ENCODE measurements at places on chromosomes 3 and 15.

DNA sequence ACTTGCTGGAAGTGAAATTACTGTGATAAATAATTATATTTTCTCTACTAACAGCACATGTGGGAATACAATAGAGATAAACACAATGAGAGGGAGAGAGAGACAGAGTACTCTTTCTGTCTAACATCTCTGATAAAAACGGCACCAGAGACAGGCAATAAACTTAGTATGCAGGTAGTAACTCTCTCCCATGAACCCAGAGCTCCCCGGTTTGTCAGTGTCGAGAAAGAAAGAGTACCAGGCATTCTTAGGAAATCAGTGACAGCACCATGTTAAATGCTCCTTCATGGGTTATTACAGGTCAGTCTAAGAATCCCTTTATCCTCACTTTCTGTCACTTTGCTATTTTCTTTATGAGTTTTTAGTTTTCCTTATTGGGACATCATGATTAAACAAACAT is 110.7 kb upstream of the EPHA3 start:
- no peak overlapping the region for H3K4me3 ChIP-seq
- no peaks in the 10 kb centered on the region for H3K4me1 ChIP-seq
- no peak for DNase-seq
- H3K36me3 ChIP-seq, result no peaks in the 10 kb centered on the region
- no peak overlapping the region for H3K27ac ChIP-seq

GRCh38 chr3:171255236-171255806 is 204.9 kb downstream of the TNIK start:
- H3K4me1 ChIP-seq, result peaks cover 49% of the 10 kb centered on the region
- H3K27me3 ChIP-seq, result no peaks in the 10 kb centered on the region
- no peaks in the 10 kb centered on the region for H3K36me3 ChIP-seq
- DNase-seq, result no peak
- no peak overlapping the region for H3K4me3 ChIP-seq
- no peak overlapping the region for H3K27ac ChIP-seq

- H3K27ac ChIP-seq, result no peak overlapping the region
- H3K4me1 ChIP-seq, result no peaks in the 10 kb centered on the region
- DNase-seq, result no peak
- H3K4me3 ChIP-seq, result no peak overlapping the region
- H3K27me3 ChIP-seq, result no peaks in the 10 kb centered on the region
These were observed 556.4 kb upstream of the CCDC54 start for GRCh38 chr3:106820726-106821362.

GRCh38 chr15:60318216-60318867 is 79.4 kb downstream of the ANXA2 start:
- no peaks in the 10 kb centered on the region for H3K27me3 ChIP-seq
- DNase-seq, result no peak
- H3K36me3 ChIP-seq, result no peaks in the 10 kb centered on the region
- H3K27ac ChIP-seq, result no peak overlapping the region
- no peaks in the 10 kb centered on the region for H3K4me1 ChIP-seq

GRCh38 chr15:81061490-81062253 is 60.9 kb downstream of the TLNRD1 start:
- DNase-seq, result no peak
- no peaks in the 10 kb centered on the region for H3K36me3 ChIP-seq
- no peak overlapping the region for H3K4me3 ChIP-seq
- no peak overlapping the region for H3K27ac ChIP-seq

DNA sequence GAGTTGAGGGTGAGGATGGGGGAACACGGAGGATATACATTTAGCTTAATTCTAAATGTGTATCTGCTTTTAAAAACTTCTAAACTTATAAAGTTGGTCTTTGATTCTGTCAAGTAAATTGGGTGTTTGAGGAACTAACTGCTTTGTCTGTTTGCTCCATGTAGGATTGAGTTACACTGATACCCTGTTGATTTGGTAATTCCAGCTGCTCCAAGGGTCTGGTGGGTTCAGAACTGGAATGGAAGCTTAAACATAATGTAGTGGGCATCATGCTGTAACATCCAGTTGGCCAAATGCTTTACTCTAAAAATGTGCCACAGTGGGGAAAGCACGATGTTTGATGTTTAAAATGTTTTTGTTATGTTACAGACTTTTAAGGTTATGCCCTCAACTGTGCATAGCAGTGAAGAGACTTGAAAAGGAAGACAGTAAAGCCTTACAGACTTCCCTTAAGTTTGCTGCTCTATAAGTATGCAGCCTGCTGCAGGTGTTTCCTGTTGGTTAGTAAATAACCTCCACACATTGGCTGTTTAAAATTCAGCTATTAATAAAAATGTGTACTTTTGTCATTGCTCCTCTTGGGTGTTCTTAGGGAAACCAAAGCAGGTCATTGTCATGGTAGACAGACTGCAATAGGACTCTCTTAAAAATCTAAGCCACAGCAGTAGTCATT is 5.9 kb upstream of the EDEM1 start:
- no peaks in the 10 kb centered on the region for H3K4me1 ChIP-seq
- H3K4me3 ChIP-seq, result no peak overlapping the region
- no peaks in the 10 kb centered on the region for H3K36me3 ChIP-seq
- DNase-seq, result no peak
- no peaks in the 10 kb centered on the region for H3K27me3 ChIP-seq
- no peak overlapping the region for H3K27ac ChIP-seq

DNA sequence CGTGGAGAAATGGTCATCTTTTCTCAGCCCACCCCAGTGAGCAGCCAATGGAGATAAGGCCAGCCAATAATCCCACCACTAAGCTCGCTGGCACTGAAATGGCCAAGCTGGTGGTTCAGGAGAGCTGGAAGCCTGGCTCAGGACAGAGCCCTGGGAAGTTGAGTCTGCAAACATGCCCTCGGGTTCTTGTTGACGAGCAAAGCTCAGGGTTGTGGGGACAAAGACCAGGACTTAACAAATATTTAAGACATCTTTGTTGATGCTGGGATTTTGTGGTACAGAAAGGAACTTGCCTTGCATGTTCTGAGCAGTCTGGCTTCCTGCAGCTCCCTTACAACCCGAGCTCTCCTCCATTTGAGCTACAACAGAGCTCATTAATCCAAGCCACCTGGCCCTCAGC is 4.4 kb downstream of the FAH start:
- H3K4me1 ChIP-seq, result peaks cover 45% of the 10 kb centered on the region
- no peak for DNase-seq
- no peaks in the 10 kb centered on the region for H3K27me3 ChIP-seq
- no peak overlapping the region for H3K27ac ChIP-seq

DNA sequence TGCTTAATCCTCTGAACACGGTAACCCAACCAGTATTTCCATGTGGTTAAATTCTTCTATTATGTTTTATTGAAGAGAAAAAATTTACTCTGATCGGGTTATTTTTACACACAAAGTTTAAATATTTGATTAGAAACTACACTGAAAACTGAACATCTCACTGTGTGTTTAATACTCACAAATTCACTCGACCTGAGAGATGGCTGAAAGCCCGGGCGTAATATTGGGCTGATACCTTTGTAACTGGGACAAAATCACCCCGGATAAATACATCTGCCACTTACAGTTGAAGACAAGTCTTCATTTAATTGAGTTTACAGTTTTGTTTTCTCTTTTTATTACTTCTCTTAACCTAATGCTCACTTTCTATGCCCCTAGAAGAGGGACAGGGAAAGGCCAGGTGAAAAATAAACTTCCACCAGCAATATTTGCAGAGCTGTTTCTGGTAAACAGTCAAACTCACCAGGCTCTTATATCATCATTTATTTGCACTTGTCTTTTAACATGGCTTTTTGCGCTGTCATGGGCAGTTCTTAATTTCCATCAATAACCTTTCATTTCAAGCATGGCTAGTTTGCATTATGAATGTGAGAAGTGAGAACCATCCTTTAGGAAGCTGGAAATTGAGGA is 145.6 kb upstream of the TMCO5A start:
- H3K36me3 ChIP-seq, result no peaks in the 10 kb centered on the region
- H3K27ac ChIP-seq, result no peak overlapping the region
- H3K4me1 ChIP-seq, result peaks cover 8% of the 10 kb centered on the region
- DNase-seq, result no peak

DNA sequence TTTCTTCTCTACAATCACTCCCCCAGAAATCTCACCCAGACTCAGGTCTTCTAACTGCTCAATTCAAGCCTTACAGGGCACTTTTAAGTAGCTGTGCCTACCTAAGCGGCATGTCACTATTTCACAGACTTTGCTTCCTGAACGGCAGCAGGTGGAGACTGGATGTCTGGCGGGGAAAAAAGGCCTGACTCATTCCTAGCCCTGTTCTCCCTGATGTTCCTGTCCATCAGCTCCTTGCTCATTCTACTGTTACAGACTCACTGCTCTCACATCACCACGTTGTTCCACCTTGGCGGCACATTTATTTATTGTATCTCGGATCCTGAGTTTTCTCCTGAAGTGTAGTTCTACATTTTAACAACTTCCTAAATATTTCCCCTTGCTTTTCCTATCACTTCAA is 52.6 kb upstream of the ATP11B start:
- peaks cover 51% of the 10 kb centered on the region for H3K4me1 ChIP-seq
- peak; percentile 96 for DNase-seq
- H3K36me3 ChIP-seq, result no peaks in the 10 kb centered on the region
- peak overlapping the region; percentile 47 for H3K4me3 ChIP-seq

- DNase-seq, result no peak
- no peaks in the 10 kb centered on the region for H3K27me3 ChIP-seq
- no peak overlapping the region for H3K4me3 ChIP-seq
- H3K27ac ChIP-seq, result no peak overlapping the region
- H3K4me1 ChIP-seq, result peaks cover 36% of the 10 kb centered on the region
- H3K36me3 ChIP-seq, result no peaks in the 10 kb centered on the region
These were observed 21.8 kb downstream of the PCOLCE2 start for GRCh38 chr3:142866841-142867631.

DNA sequence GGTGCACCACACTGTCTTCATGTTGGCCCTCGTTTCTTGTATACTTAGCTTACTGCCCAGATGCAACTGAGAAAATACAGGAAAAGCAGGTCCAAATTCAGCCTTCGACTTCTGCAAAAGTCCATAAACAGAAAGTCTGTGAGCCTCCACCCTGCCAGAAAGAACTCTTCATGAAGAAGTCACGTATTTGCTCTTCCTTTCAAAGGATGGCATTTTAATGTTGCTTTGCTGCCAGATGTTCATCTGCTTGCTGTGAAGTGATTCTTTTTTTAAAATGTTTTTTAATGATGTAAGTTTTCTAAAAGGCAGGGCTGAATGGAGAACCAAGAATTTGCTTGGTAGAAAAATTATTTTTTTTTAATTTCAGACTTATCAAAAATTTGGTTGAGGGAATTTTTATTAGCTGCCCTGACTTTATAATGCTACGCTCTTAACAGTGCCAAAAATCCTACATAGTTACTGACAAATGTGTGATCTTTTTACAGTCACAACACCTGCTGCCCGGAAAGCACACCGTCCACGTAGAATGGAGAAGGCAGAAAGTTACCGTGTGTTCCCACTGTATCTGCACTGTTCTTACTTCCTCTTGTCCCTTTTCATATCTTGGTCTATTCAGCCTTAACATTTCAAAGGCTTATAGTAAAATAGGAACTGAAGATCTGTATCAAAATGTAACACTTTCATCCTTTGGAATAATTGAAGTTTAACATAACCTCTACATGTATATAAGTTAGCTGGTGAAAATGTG is 136.3 kb downstream of the LRRC28 start:
- H3K36me3 ChIP-seq, result no peaks in the 10 kb centered on the region
- DNase-seq, result no peak
- H3K27ac ChIP-seq, result no peak overlapping the region
- H3K4me3 ChIP-seq, result no peak overlapping the region
- no peaks in the 10 kb centered on the region for H3K27me3 ChIP-seq
- peaks cover 15% of the 10 kb centered on the region for H3K4me1 ChIP-seq

- H3K4me3 ChIP-seq, result no peak overlapping the region
- no peak overlapping the region for H3K27ac ChIP-seq
- no peaks in the 10 kb centered on the region for H3K27me3 ChIP-seq
- H3K4me1 ChIP-seq, result 0 out of 2 replicates have a peak, but pooled peaks cover 3% of the 10 kb centered on the region
- H3K36me3 ChIP-seq, result no peaks in the 10 kb centered on the region
These were observed 2.4 kb upstream of the REC114 start for GRCh38 chr15:73440571-73440970.

DNA sequence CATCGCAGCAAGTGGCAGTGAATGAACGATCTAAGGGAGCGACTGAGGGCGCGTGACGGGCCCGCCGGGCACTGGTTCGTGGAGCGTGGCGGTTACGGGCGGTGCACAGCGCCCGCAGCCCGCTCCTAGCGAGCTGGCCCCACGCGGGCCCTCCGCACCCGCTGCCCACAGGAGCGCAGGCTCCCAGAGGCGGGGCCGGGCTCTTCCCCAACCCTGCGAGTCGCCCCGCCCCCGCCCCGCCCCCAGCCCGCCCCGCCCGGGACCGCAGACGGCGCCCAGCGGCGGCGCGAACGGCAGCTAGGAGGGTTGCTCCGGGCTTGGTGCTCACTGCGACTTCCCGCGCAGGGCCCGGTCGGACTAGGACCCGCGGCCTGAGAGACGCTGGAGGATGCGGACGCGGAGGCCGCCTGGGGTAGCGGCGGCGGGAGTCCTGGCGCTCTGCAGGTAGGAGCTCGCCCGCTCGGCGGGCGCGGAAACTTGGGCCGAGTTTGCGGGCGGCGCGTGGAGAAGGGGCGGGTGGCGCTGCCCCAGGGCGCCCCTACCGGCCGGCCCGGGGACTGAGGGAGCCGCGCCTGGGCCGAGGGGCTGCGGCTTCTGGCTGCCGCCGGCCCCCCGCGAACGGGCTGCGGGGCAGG is at the start of gene C15orf39:
Gene C15orf39, plus strand, starts transcription at position 267 of the 635 bp plus-strand sequence. CDS start 4,167 bp downstream, outside the sequence.
- peak within 1 kb of the TSS; percentile 97 for H3K27ac ChIP-seq
- H3K4me1 ChIP-seq, result peaks cover 43% of the 10 kb centered on the region

DNA sequence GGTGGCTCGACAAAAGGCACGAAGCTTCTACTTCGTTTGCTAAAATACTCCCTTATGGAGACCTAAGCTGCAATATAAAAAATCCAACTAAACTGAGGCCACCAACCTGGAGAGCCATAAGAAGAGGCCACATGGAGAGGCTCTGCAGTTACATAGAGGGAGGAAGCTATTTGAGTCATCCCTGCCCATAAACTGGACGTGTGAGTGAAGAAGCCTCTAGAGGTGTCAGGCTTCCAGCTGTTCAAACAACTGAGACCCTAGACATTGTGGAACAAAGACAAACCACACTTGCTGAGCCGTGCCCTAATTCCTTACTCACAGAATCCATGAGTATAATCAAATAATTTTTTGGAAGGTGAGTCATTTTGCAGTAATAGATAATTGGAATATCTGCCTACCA is 50.2 kb upstream of the GMNC start:
- no peak for DNase-seq
- H3K4me3 ChIP-seq, result no peak overlapping the region
- no peaks in the 10 kb centered on the region for H3K27me3 ChIP-seq
- no peaks in the 10 kb centered on the region for H3K4me1 ChIP-seq
- no peaks in the 10 kb centered on the region for H3K36me3 ChIP-seq
- H3K27ac ChIP-seq, result no peak overlapping the region

- H3K4me1 ChIP-seq, result no peaks in the 10 kb centered on the region
- DNase-seq, result no peak
- no peaks in the 10 kb centered on the region for H3K36me3 ChIP-seq
- no peak overlapping the region for H3K27ac ChIP-seq
- H3K4me3 ChIP-seq, result no peak overlapping the region
These were observed 1010.3 kb downstream of the NAALADL2 start for GRCh38 chr3:175869404-175869803.

DNA sequence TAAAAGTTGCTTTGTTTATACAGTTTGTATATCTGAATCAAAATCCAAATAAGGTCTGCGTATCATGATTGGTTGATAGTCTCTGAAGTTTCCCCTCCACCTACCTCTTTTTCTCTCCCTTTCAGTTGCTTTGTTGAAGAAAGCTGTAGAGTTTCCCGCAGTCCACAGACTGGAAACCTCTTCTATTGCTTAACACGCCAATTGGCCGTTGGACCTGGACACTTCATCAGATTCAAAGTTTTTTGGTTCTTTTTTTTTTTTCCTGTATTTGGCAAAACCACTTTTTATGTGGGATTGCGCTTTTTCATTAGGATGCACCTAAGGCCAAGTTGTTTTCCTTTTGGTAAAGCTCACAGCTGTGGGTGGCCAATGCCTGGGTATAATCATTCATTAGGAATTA is 14.5 kb upstream of the TM4SF1 start:
- no peak for DNase-seq
- H3K4me1 ChIP-seq, result peaks cover 85% of the 10 kb centered on the region
- H3K4me3 ChIP-seq, result no peak overlapping the region
- peak overlapping the region; percentile 90 for H3K27ac ChIP-seq

All from PC-9 (cell line).